ENCODE measurements at places on chromosomes 4 and X.
A peak's percentile ranks its signal among the peaks of the same experiment; 100 is the strongest.

DNA sequence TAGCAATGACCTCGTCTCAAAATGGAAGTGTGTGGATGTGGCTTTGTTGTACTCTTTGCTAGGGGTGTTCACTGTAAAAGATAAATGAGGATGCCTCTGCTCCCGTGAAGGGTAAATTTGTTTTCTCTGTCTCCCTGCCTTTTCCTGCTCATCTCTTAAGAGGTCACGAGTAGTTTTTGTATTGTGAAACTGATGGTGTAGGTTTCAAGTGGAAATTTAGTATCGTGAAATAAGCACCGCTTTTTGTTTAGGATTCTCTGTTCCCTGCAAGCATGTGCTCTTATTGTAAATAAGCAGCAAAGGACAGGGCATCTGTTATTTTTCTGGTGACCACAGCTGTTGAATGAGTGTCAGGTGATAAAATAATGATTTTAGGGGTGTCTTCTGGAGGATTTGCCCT is 104.6 kb downstream of the PHEX start:
- DNase-seq = no peak

- DNase-seq = no peak
Measured at GRCh38 chrX:48493890-48494364, 14.9 kb upstream of the PORCN start.

- DNase-seq = no peak
Measured at GRCh38 chr4:98564852-98565251, 93.6 kb downstream of the TSPAN5 start.

DNA sequence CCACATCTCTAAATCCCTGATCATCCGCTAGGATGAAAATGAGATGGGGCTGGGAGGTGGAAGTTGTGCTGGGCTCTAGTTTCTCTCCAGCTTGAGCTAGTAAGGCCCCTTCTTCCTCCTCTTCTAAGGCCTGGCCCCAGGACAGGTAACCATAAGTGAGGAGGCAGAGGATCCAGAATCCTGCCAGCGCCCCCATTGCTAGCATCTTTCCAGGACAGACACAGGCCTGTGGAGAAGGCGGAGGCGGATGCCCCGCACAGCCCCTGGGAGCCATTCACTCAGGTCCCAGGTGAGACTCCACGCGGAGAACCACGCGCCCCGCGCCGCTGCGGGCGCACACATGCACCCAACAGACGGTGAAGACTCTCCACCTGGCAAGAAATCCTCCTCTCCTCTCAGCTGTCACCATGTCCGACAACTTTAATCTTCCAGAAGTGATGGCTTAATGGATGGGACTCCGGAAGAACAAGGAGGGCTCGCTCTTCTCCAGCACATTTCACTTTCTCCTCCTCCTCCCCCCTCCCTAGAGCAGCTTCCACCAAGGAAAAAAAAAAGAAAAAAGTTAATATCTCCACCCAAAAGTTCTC is 793 bp downstream of the ARSJ start:
- DNase-seq = no peak

DNA sequence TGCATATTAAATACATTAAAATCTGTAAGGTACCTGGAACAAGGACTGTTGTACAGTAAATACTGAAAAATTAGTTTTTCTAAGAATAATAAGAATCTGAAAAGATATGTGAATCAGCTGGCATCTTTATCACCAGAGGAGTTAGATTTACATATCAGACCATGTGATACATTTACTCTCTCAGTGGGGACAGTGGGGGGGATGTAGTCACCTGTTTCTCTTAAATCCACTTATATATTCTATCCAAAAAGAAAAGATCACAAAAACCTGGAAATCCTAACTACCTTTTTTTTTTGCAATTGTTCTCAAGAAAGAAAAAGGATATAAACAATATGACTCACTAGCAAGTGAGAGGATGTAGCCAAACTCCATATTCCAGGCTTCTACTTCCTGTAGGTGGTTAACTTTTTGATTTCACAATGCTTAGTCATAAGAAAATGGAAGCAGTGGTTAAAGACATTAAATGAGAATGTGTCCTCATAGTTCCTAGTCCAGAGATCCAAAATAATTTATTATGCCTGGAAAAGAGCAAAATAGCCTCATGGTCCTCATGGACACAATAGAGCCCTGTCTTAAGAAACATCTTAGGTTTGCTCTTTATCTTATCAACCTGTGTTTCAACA is 22.5 kb upstream of the MYOZ2 start:
- DNase-seq = peak; percentile 30

DNA sequence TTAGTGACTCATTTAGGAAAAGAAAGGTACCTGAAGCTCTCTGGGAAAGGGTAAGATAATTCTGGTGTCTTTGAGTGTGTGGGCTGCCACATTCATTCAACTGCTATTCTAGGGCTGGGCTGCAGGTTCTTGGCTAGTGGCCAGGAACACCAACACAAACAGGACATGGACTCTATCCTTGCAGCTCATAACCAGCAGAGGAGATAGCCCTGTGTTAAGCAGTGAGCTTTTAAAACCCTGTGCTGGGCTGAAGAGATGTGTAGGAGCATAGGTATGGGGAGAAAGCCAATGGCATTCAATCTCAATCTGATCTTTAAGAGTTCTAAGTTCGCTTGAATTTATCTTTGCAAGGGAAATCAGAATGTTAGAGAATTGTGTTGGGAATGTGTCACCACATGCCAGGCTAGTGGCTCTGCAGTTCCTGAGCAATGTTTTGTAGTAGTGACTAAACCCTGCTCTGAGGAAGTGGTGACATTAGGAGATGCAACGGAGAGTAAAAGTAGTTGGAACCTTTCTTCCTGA is 39.2 kb downstream of the SGMS2 start:
- DNase-seq = no peak

- no peak for DNase-seq
Measured at GRCh38 chr4:78642934-78643333, 91.4 kb downstream of the ANXA3 start.

GRCh38 chr4:110639207-110640090 is 16.6 kb upstream of the PITX2 start:
- DNase-seq = no peak

GRCh38 chrX:96449896-96450295 is 234.7 kb upstream of the DIAPH2 start:
- DNase-seq = no peak

DNA sequence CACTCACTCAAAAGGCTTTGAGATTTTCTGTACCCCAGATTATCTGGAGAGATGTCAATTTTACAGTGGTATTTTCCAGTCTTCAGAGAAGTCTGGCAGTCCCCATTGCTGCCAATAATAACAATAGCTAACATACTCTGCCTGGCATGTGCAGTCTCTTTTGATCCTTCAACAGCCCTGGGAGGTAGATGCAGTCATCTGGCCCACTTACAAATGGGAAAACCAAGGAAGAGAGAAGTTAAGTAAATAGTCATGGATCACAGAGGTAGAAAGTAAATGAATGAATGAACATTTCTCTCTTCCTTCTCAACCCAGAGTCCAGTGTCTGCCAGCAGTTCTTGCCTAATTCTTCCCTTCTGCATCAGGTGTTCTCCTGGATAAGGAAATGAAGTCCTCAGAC is 113.0 kb upstream of the EDNRA start:
- DNase-seq = no peak

DNA sequence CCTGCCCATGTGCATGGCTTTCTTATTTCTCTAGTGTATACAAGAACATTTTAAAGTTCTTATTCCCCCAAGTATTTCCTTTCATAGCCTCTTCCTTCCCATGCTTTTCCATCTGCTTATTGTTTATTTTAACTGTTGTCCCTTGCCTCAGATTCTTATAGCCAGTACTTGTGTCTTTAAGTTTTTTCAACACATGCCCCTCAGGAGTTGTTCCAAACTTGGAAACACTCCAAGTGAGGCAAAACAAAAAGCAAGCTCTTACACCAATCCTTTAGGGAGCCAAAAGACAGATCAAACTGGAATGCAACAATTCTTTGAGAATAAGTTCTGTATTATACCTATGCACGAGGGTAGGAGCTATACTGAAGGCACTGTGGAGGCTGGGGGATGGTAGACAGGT is 222.0 kb upstream of the STK26 start:
- DNase-seq = no peak

DNA sequence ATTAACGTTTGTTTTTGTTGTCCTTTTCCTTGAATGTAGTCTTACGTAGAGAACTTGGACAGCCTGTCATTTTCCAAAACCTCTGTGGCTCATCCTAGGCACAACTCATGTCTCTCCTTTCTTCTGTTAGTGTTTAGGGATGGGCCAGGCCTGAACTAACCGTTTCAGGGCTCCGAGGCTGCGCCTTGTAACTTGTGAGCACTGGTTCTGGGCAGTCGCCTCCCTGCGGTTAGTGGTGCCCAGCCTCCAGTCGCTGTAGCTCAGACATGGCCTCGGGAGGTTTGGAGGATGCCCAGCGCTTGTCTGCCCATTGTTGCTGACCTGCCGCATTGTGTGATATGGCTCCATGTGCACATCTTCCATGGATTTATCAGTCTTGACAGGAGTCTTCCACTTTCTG is 32.8 kb downstream of the TMEM131L start:
- DNase-seq = no peak

- DNase-seq = no peak
Measured at GRCh38 chrX:10798041-10798440, 177.7 kb upstream of the MID1 start.

DNA sequence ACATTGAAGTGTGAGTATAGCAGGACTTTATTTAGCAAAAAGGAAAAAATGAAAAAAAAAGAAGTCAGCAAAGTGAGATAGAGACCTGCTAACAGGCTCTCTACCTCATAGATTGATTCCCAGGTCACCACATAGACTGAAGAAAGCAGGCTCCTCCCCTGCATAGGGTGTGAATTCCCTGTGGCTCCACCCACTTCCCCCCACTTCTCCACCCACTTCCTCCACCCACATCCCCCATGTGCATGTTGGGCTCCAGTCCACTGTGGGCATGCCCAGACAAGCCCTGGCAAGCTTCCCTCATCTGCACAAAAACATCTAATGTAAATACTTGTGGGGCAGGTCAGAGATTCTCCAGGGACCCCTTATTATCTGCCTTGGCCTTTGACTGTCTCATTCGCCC is 97.8 kb downstream of the TMEM47 start:
- no peak for DNase-seq

GRCh38 chr4:105356194-105356593 is 117.7 kb downstream of the PPA2 start:
- no peak for DNase-seq

DNA sequence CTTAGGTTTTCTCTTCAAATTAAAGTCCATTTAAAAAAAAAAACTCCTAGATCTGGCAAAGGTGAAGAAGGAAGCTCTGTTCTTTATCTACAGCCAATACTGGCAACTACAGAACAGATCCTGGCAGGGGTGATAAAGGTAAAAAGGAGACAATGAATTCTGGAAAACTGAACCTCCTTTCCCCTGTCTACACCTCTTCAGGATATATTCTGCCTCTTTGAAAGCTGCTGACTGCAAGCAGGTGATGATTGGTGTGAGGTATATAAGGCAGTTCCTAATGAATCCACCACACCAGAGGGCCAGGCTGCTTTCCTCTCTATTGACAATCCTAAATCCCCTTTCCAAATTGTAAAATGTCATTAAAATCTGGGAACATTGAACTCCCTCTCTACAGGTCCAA is 370.1 kb downstream of the PPP3CA start:
- DNase-seq = no peak

GRCh38 chr4:56728512-56728911 is 47.4 kb upstream of the HOPX start:
- DNase-seq = no peak

- DNase-seq = peak; percentile 59
Measured at GRCh38 chrX:1581132-1581531, 10.3 kb upstream of the AKAP17A start.

- no peak for DNase-seq
Measured at GRCh38 chrX:119693996-119694451, 1.1 kb upstream of the SEPTIN6 start.

DNA sequence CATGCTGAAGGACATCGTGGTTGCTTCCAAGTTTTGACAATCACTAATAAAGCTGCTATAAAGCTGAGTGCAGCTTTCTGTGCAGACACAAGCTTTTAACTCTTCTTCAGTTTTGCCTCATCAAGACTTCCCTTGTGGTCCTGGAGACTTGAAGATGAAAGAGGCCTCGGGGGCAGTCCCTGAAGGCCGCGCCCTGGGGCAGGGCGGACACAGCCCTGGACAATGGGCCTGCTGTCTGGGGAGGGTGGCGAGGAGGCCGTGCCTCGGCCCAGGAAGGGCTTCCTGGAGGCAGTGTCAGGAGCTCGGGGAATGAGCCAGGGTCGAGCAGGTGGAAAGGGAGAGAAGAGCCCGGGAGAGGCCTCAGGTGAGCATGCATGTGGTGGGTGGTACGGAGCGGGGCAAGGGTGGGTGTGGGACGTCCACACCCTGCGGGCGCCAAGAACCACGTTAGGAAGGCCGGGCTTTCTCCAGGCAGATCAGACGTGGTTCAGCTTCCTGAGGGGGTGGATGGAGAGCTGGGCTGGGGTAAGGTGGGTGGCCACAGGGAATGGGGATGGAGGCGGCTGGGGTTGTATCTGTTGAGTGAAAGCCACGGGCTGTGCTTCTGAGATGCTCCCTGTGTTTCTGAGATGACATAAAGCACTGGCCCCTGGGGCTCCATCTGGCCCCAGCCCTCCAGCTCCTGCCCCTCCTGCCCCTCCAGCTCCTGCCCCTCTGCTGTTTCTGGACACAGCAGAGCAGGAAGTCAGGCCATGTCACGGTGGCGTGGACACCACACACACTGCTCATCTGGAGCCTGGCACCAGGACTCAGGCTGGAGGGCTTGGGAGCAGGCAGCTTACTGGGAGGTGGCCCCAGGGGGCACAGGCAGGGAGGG is 21.5 kb downstream of the ADRA2C start:
- no peak for DNase-seq

- no peak for DNase-seq
Measured at GRCh38 chrX:32289356-32289755, 922.0 kb downstream of the DMD start.

DNA sequence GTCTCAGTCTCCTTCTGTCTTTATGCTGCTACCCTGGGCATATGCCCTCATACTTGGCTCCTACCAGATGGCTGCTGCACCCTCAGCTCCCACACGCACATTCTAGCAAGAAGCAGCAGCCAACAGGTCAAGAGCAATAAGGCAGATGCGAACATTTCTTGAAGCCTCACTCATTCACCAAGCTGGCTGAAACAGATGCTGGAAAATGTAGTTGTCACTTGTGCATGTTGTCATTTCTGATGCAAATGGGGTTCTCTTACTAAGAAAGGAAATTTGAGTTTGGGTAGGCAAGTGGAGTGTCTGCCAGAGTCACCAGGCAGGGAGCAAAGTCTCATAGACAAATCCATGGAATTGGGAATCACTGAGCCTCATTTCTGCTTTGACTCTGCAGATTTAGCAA is 57.4 kb upstream of the SORBS2 start:
- no peak for DNase-seq

- no peak for DNase-seq
Measured at GRCh38 chrX:118174516-118175098, 58.0 kb upstream of the KLHL13 start.

DNA sequence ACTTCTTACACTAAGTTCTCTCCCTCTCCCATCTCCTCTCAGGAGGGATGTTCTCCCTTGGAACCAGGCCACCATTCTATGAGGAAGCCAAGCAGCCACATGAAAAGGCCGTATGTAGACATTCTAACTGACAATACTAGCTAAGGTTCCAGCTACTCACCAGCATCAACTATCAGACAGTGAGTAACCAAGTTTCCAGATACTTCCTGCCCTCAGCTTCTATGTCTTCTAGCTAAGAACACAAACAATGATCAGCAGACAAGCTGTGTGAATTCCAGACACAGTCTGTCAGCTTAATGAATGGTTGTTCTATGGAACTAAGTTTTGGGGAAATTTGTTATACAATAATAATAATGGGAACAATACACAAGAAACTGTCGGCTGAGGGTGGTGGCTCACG is 50.8 kb downstream of the SMIM14 start:
- no peak for DNase-seq

GRCh38 chr4:70712150-70712549 is 9.6 kb upstream of the RUFY3 start:
- no peak for DNase-seq

- DNase-seq = no peak
Measured at GRCh38 chr4:107714256-107714655, 5.8 kb downstream of the PAPSS1 start.
